ENCODE measurements at places on chromosomes 2 and 18. TPM values are rescaled to one million over a fixed set of nuclear protein-coding genes. Genes with fewer than 3 reads are reported as not detected.

Gene PDE11A
- not detected for polyA plus RNA-seq

Gene TNS1
- polyA plus RNA-seq, result not detected

Gene LRP1B
- not detected for polyA plus RNA-seq

Gene CYBRD1
- 0.59 TPM for polyA plus RNA-seq

Gene CENPO
- 1.6 TPM for polyA plus RNA-seq

Gene RFX8
- polyA plus RNA-seq, result not detected
